HFFc6 (cell line): ENCODE measurements at places on chromosomes 2 and 18. TPM values are rescaled to one million over a fixed set of nuclear protein-coding genes. Genes with fewer than 3 reads are reported as not detected.

DNA sequence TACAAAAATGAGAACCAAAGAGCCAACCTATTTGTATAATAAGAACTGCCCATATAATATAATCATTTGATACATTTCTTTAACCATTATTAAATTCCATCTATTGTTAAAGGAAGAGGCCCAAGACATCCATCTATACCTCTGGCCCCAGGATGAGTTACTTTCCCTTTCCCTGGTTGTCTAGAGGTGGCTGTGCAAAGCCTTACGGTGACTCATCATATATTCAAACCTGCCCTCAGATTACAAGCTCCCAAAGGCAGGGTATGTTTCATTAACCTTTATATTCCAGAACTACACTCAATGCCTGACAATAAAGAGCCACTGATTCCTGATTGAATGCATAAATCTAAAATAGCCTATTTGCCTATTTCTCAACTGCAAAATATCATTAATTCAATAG lies 105.8 kb upstream of the PID1 start:
- H3K36me3 ChIP-seq: no peaks in the 10 kb centered on the region; the same call in 1 of the 2 replicates
- no peaks in the 10 kb centered on the region; the same call in 1 of the 2 replicates for H3K4me1 ChIP-seq
- no peak for DNase-seq
- H3K27ac ChIP-seq: no peak overlapping the region
- H3K27me3 ChIP-seq: peaks cover 9% of the 10 kb centered on the region

SLC38A11 gene
- total RNA-seq: 2.1 to 3.5 TPM (median 2.3 TPM) in 3 replicates

MOCOS gene
- total RNA-seq: 2.1 to 3.1 TPM (median 2.6 TPM) in 3 replicates

DNA sequence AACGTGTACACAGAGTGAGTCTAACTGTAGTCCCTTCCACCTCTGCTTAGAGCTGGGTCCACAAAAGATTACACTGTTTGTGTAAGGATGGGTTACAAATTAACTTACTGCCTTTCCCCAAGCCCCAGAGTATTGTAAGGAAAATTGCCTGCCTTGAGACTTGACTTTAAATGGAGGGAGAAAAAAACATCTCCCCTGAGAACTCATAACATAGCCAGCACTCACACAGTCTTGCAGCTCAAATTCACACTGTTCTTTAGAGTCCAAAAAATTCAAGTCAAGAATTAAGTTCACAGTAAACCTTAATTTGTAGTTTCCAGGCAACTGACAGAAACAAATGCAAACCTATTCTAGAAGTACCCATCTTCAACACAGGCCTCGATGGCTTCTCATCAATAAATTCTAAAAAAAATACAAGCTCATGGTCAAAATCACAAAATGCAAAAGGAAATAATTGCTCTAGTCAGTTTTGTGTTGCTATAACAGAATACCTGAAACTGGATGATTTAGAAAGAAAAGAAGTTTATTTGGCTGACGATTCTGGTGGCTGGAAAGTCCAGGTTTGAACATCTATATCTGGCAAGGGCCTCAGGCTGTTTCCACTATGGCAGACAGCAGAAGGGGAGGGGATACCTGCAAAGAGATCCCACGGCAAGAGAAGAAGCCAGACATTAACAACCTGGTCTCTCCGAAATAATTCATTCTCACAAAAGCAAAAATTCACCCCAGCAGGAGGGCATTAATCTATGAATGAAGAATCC lies 34.6 kb upstream of the TMEM17 start:
- H3K27ac ChIP-seq: no peak overlapping the region
- no peak overlapping the region for H3K4me3 ChIP-seq
- no peak for DNase-seq
- H3K4me1 ChIP-seq: peaks cover 9% of the 10 kb centered on the region

GPR39 gene
- total RNA-seq: 1.7 to 2.7 TPM (median 2.2 TPM) in 3 replicates

ANO7 gene
- 1.1 and 1.2 TPM in 2 replicates for total RNA-seq
